Left kidney (tissue), 8 donors: ENCODE measurements at places on chromosomes 16 and 17. TPM values are rescaled to one million over a fixed set of nuclear protein-coding genes. Genes with fewer than 3 reads are reported as not detected.

Gene IL17C
- polyA plus RNA-seq, result 0.13 TPM

DNA sequence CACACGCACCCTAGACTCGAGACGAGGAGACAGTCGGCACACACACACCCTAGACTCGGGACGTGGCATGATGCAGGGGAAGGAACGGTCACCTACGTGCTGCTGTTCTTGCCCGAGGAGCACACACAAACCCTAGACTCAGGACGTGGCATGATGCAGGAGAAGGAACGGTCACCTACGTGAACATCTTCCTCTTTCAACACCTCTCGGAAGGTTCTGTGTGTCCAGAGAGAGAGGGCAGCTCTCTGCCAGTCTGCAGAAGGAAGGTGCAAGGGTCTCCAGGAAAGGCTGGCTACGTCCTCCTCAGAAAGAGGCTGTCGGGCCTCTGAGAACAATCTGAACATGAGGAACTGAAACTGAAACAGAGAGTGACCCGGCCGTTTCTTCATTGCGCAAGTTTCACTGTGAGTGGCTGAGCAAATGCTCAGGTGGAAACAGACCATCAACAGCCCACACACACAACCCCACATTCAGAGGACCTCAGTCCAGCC, 43.4 kb downstream of the ZNF276 start:
- no peak for DNase-seq

Gene ZNF23
- polyA plus RNA-seq, result 18.1 TPM

GRCh38 chr16:22861580-22861979, 47.6 kb downstream of the HS3ST2 start:
- DNase-seq, result no peak

DNA sequence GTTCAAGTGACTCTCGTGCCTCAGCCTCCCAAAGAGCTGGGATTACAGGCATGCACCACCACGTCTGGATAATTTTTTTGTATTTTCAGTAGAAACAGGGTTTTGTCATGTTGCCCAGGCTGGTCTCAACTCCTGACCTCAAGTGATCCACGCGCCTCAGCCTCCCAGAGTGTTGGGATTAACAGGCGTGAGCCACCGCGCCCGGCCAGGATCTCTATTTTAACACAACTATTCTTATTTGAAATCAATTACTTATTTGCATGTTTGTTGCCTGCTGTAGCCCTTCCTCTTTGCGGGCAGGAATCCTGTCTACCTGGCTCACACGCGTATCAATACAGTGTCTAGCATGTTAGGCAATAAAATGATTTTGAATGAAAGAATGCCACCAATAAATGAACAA, 818 bp upstream of the CNEP1R1 start:
- no peak for DNase-seq

Gene TMEM256
- polyA plus RNA-seq, result 74.9 TPM

Gene G6PC1
- 5.6 TPM for polyA plus RNA-seq

GRCh38 chr16:81700071-81700779, 78.9 kb upstream of the PLCG2 start:
- no peak for DNase-seq

DNA sequence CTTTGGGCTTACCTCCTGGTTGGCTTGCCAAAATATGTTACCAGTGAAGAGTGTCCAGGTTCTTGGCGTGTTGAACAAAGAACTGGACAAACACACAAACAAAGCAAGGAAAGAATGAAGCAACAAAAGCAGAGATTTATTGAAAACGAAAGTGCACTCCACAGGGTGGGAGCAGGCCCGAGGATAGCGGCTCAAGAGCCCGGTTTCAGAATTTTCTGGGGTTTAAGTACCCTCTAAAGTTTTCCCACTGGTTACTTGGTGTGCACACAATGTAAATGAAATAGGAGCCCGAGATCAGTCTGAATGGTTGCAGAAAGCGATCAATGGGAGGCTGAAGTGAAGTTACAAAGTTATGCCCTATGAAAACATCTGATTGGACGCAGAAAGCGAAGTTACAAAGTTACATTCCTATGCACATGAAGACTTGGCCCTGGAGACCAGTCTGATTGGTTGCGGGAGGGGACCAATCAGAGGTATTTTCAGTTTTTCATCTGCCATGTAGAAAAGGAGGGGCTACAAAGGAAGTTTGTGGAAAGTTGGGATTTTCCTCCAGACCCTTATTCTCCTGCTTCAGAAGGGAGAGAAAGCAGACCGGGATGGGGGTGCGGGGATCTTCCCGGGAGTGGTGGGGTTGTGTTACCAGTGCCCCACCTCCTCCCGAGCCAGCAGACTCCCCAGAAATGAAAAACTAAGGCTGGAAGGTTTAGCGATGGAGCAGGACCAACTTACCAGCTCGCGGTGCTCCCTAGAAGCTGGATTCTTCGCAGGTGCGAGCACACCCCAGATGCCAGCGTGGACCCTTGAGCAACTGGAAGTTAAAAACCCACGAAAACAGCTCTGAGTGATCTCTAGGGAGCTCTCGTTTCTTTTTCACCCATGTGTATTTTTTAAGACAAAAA, at the start of gene SLFN12:
Gene SLFN12 (minus strand): TSS at position 325 of the 899 bp plus-strand sequence. CDS start 9,472 bp downstream, outside the sequence.
- DNase-seq, result peak; percentile 92

DNA sequence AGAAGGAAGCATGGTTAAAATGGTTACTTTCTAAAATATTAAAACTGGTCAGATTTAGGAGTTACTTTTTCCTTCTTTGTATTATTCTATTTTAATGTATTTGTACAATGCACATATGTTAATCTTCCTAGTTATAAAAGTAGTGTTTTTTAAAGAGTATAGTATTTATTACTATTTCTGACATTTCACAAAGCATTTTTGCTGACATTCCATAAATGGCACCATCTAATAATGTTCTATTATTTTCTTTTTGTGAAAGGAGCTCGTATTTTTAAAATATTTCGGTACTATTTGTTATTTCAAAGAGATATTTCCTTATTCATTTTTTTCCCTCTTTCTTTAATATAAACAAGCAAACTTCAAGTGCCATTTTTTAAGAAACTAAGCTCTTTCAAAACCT, 47.5 kb upstream of the GSG1L start:
- DNase-seq, result no peak

GRCh38 chr16:31471875-31472708, at the start of gene TGFB1I1:
Gene TGFB1I1 (plus strand): TSS chr16:31472152. CDS start chr16:31472189, 37 bp downstream.
- no peak for DNase-seq

Gene MT4
- polyA plus RNA-seq, result not detected

Gene TLCD2
- polyA plus RNA-seq, result 6.7 TPM

- DNase-seq, result no peak
These were observed 131.3 kb downstream of the PMP22 start for GRCh38 chr17:15133826-15134225.

GRCh38 chr17:7043497-7044198, at the start of gene SLC16A11:
Gene SLC16A11 (minus strand): TSS chr17:7044092. CDS start chr17:7043513, 579 bp downstream.
- DNase-seq, result no peak

Gene MILR1
- polyA plus RNA-seq, result 2.5 TPM

Gene C17orf113
- polyA plus RNA-seq, result 4.7 TPM

Gene NUPR1
- 5.8 TPM for polyA plus RNA-seq

- DNase-seq, result peak; percentile 6
These were observed 68.5 kb upstream of the DNAH17 start for GRCh38 chr17:78645421-78646295.

DNA sequence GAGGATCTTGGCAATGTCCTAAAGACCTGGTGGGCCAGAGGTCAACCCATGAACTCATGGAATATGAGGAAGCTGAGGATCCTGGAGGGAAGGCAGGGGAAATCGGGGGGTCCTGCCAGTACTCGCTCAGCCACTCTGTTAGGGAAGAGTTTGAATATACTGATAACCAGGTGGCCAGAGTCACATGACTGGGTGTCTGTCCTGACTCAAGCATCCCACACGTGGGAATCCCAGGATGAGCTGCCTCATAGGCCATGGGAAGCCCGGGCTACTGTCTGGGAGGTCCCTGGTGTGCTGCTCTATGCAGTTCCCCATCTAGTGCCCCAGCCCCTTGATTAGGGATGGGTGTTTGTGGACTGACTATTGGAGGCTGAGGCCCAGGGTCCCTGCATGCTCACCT, 1.6 kb downstream of the EXOC3L1 start:
- no peak for DNase-seq

GRCh38 chr16:314795-315299, 31.9 kb downstream of the PDIA2 start:
- no peak for DNase-seq

GRCh38 chr17:39972271-39972670, 8.3 kb upstream of the PSMD3 start:
- DNase-seq, result no peak

GRCh38 chr16:86345516-86345915, 164.8 kb upstream of the FOXF1 start:
- DNase-seq, result no peak

GRCh38 chr16:23248261-23249194, 53.6 kb upstream of the SCNN1B start:
- DNase-seq, result no peak

GRCh38 chr17:50682441-50682840, 25.3 kb downstream of the ANKRD40 start:
- DNase-seq, result no peak

GRCh38 chr16:8137606-8138005, 452.7 kb downstream of the TMEM114 start:
- DNase-seq, result no peak

DNA sequence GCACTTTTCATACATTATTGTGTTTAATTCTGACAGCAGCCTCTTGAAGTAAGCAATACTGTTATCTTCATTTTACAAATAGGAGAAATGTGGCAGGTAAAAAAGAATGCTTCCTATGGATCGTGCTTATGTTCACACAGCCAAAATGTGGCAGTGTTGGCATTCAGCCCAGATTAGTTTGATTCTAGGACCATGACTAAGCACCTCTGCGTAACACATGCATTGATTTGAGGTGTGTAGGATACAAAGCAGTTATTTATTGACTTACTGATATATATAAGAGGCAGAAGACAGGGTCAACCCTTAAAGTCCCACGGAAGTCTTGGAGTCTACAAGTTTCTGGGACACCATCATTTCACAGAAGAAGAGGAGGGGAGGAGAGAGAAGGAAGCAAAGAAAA, 1144.4 kb upstream of the GOT2 start:
- no peak for DNase-seq

DNA sequence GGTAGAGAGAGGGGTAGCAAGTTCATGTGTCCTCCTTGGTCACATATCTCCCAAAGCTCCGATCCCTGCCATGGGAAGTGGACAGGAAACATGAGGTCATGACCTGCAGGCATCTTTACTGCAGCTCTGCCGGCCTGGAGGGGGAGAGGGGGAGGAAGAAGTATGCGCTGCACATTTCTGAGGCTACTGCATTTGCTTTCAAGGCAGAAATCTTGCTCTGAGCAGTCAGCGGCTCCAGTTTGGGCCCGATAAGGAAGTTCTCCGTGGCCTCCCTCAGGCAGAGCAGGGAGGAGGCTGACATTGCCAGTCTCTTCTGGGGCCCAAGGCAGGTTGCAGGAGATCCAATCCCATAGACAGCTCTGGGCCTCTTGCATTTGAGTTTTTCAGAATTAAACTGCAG, 1.5 kb upstream of the NHERF1 start:
- no peak for DNase-seq

Gene KRTAP4-3
- not detected for polyA plus RNA-seq

DNA sequence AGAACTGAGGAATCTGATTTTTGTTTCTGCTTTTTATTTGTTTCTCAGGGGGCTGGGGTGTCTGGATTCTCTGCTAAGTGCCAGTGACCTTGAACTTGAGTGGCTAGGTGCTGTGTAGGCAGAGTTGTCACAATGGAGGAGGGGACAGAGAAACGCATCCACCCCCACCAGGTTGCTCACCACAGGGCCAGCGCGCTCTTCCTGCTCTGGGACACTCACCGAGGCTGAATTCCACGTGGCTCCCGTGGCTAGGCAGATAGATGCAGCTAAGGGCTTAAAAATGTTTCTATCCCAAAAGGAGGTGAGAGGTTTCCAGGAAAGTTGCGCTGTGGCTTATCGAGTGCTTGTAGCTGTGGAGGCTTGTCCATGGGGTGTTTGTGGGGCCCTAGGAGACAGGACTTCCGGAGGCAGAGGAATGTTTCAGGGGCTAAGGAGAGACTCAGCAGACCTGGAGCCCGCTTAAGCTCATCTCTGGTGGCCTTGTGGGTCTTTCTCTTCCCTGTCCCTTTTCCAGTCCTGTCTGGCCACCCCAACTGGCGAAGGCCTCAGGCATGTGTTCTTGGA, 36.8 kb downstream of the ADCY7 start:
- no peak for DNase-seq

DNA sequence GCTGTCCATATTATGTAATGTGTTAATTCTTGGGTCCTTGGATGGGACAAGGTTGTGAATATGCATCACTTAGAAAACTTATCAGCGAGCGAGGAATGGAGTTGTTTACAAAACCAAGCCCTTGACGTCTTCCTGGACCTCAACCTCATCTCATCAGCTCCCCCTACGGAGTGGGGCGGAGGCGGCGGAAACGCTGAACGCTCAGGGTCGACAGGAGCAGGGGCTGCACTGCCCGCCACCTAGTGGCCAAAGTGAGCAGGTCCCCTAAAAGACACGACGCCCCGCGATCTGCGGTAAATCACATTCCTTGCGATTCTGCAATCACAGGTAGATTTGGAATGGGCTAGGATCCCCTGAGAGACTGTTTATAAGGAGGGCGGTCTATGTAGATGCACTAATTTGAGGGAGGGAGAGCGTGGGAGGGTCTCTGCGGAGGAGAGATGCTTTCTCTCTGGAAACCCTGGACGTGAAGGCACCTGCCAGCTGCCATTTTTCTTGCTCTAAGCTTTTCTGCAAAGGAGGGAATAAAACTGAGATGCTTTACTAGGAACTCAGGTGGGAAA, 5.4 kb upstream of the ICAM2 start:
- peak; percentile 49 for DNase-seq

GRCh38 chr17:80254396-80255251, 6.0 kb upstream of the RNF213 start:
- peak; percentile 64 for DNase-seq
